ENCODE measurements at places on chromosomes 2 and 18. TPM values are rescaled to one million over a fixed set of nuclear protein-coding genes. Genes with fewer than 3 reads are reported as not detected.

ANKMY1 gene
- total RNA-seq, result 14.0 TPM

ARL5A gene
- 93.6 TPM for total RNA-seq

LYG2 gene
- total RNA-seq, result not detected

DNA sequence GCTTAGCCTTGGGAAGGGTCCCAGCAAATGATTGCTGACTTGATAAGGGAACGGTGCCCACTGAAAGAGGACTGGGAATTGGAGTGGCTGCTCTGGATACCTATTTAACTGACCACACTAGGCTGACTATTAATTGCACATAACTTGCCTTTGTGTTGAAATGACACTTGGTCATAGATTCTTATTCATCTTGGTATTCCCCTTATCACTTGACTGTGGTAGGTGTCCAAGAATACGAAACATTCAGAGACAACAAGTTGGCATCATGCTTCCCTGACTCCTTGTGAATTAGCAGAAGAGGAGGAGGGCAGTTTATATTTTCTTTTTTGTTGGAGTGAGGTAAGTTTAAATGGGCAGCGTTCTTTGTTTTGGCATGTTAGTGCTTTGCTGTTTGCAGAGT is 13.4 kb downstream of the FMNL2 start:
- no peaks in the 10 kb centered on the region for H3K36me3 ChIP-seq
- DNase-seq, result no peak
- H3K27me3 ChIP-seq, result no peaks in the 10 kb centered on the region
- H3K27ac ChIP-seq, result no peak overlapping the region
- H3K4me3 ChIP-seq, result no peak overlapping the region
- no peaks in the 10 kb centered on the region for H3K4me1 ChIP-seq

DNA sequence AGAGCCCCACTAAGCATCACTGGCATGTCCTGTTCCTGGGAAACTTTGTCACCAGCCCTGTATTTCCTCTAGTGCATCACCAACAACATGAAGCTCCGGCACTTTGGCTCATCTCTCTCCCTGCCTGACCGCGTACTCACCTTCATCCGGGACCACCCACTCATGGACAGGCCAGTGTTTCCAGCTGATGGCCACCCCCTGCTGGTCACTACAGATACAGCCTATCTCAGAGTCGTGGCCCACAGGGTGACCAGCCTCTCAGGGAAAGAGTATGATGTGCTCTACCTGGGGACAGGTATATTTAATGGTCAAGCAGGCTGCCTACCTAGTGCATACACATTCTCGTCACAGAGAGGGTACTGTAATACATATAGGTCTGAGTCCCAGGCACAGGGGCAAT is 21.0 kb downstream of the SEMA4F start:
- no peak for DNase-seq
- H3K36me3 ChIP-seq, result no peaks in the 10 kb centered on the region
- H3K27ac ChIP-seq, result no peak overlapping the region
- H3K4me1 ChIP-seq, result no peaks in the 10 kb centered on the region

GRCh38 chr18:48481092-48481491 is 57.7 kb upstream of the CTIF start:
- H3K4me3 ChIP-seq, result no peak overlapping the region
- H3K4me1 ChIP-seq, result peaks cover 5% of the 10 kb centered on the region
- H3K27ac ChIP-seq, result no peak overlapping the region
- DNase-seq, result no peak
- no peaks in the 10 kb centered on the region for H3K27me3 ChIP-seq

DNA sequence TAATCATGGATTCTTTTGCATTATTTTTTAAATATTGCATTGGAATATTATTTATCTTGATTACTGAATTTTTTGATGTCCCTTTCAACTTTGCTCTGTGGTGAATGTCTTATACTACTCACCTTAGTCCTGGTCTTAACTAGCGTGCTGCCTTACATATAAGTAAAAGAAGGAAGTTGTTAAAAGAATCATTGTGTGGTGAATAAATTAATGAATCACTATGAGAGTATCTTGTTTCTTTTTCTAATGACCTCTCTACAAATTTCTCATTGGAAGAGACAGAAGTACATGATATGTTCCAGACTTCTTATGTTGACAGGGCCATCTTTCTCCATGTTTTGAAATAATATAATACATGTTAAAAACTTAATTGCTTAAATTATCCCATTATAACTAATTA is 432.6 kb upstream of the MMADHC start:
- H3K4me1 ChIP-seq, result no peaks in the 10 kb centered on the region
- no peak for DNase-seq
- no peaks in the 10 kb centered on the region for H3K36me3 ChIP-seq
- H3K4me3 ChIP-seq, result no peak overlapping the region

- H3K27ac ChIP-seq, result no peak overlapping the region
- H3K4me1 ChIP-seq, result peaks cover 5% of the 10 kb centered on the region
- DNase-seq, result no peak
- no peaks in the 10 kb centered on the region for H3K27me3 ChIP-seq
Observed at GRCh38 chr2:9001229-9001628, 2.3 kb downstream of the MBOAT2 start.

- no peak overlapping the region for H3K4me3 ChIP-seq
- no peaks in the 10 kb centered on the region for H3K4me1 ChIP-seq
- no peak overlapping the region for H3K27ac ChIP-seq
- no peaks in the 10 kb centered on the region for H3K36me3 ChIP-seq
Observed at GRCh38 chr2:144088863-144089262, 431.1 kb downstream of the ZEB2 start.

Data from adrenal gland (tissue), 19 donors.